ENCODE measurements at places on chromosomes 2 and 18.

GRCh38 chr18:48847807-48848486 lies 102.8 kb downstream of the SMAD7 start:
- no peak for DNase-seq

GRCh38 chr2:38187541-38188011 lies 111.6 kb upstream of the CYP1B1 start:
- DNase-seq, result no peak

GRCh38 chr2:127405255-127405610 lies 13.0 kb upstream of the PROC start:
- DNase-seq, result no peak

GRCh38 chr2:233422649-233423551 lies 68.6 kb downstream of the DGKD start:
- DNase-seq, result no peak

DNA sequence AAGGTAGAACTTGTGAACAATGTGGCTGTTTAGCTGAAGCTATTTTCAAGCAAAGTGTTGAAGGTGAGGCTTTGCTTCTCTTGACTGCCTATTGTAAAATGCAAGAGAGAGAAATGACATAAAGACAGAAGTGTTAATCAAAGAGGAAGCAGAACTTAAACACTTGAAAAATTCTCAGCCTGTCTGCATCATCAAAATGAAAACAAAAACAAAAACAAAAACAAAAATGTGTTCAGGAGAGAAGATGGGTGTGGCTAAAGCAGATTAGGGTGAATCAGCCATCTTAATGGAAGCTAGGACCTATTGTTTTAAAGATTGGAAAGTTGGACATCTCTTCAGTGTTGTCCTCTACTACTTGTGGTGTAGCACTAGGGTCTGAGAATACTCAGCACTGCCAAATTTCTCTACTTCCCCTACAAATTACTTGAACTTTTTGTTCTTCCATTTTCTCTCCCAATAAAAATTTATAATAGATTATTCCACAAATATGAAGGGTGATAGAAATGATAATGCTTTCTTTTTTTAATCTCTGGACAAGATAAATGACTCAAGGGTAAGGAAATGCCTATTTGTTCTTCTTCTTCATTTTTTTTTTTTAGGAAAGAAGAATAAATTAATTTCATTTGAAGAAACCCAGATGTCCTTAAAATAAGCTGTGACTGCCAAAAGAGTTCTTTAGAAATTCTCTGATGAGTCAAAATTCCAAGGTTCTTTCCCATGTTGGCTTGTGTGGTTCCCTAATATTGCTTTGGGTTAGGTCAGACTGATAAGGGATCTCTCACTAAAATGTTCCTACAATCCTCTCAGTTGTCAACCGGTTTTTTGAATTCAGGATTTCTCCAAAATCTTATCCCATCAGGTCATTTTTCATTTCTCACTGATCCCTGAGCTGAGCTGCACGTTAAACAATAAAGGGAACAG lies 571.2 kb upstream of the ZEB2 start:
- DNase-seq, result no peak

DNA sequence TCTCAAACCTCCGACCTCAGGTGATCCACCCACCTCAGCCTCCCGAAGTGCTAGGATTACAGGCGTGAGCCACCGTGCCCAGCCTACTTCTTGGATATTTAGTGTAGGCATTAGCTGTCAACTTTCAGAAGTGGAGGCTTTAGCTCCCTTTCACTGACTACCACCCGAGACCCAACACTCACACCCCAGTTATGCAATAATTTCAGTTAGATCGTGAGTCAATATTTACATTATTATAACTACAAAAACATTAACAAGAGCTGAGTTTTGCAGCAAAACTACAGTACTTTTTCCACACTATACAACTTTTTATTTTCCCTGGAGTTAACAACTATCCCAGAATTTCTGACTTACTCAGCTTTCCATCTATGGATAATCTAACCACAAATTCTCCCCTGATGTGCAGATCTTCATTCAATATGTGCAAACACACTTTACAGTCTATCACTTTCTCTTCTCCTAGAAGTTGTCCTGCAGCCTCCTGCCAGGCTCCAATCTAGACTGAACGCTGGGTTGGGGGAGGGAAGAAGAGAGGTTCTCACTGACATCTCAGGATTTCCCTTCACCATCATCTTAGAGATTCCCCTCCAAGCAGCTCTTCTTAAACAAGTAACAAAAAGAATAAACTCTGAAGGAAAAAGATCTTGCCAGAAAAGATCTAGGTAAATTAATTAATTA lies 10.1 kb downstream of the TBC1D8 start:
- DNase-seq, result no peak

DNA sequence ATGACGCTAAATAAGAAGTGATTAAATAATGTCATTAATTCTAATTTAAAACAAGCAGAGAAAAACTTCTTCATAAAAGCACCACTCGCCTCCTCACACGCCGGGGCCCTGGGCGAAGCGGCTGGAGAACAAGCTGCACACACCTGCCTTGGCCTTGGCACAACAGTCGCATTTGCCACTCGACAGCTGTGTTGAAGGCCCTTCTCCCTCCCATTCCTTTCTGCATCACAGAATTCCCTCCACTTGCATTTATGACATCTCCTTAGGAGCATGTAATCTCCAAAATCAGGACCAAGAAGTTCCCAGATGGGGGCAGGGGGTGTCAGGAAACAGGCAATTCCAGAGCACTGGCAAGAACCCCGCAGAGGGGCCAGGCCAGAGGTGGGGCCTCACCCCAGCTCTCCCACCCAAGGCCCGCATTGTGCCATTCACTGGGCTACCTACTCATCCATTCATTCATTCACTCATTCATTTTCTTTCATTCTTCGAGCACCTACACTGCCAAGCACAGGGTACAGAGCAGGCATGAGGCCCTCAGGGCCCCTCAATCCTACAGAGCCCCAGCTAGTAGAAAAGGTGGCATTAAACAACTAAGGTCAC lies 6.4 kb downstream of the HDAC4 start:
- DNase-seq, result no peak

GRCh38 chr2:113236367-113237159 lies 42.2 kb downstream of the PAX8 start:
- no peak for DNase-seq

- DNase-seq, result no peak
Observed at GRCh38 chr2:111194835-111195621, 74.3 kb downstream of the BCL2L11 start.

DNA sequence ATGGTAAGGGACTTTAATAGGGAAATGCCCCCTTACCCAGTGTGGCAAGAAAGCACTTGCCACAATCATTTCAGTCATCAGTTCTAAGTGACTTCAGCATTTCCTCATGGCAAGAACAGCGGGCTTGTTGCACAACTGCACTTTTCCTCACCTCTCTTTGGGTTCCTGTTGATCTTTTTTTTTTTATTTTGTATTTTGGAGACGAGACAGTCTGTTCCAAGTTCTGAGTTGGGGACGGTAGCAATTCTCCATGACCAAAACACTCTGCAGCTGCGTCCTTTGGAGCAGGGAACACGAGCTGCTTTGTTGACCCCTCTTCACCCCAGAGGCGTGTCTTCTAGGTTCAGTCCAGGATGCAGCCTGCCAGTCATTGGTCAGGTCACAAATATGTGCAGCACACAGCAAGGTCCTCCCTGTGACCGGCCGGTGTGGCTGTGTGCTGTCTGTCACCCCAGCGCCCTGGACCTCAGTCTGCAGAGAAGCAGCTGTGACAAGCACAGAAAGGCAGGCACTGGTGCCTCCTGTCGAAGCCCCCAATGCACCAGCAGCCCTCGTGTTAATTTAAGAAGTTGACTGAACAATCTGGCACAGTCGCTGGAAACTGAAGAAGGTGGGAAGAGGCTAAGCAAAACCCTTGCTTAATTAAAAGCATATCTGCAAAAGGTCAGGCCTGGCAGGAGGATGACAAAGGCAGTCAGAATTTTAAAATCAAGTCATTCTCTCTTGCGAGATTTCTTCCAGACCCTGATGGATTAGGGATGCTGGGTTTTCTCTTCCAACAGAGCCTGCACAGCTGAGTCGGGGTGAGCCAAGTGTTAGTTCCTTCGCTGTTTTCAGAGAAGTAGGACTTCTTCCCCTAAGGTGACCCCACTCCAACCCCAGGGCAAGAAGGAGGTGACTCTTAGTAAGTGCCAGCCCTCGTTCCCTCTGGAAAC lies 96.7 kb upstream of the COPS8 start:
- DNase-seq, result peak; percentile 12

DNA sequence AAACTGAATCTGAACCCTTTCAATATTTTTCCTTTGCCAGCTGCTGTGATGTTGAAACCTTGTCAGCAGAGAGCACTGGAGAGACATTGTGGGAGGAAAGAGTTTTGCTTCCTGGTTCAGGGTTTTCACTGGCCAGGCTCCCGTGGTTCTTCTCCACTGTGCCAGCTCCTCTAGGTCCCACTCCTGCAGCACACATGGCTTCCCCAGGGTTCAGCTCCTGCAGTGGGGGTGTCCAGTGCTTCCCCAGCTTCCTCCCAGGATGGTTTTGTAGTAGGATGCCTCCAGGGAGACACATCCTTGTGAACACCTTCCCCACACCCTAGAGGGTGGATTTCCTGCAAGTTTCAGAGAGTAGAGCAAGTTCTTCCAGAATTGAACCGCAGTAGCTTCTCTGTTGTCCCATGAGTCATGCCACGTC lies 24.0 kb upstream of the SULT1C3 start:
- no peak for DNase-seq

DNA sequence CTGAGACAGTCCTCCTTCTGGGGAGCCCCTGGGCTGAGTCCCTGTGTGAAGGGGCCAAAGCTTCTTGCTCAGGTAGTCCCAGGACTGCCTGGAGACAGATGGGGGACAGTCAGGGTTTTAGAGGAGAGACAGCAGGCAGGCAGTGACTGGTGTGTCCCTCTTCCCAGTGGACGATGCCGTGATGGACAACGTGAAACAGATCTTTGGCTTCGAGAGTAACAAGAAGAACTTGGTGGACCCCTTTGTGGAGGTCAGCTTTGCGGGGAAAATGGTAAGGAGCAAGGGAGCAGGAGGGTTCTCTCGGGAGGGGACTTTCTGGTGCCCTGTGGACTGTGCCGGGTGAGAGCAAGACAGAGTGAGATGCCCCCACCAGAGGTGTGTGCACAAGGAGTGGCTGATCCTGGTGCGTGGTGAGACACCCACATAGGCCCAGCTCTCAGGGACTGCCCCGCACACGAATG lies 74.8 kb downstream of the DYSF start:
- DNase-seq, result no peak

DNA sequence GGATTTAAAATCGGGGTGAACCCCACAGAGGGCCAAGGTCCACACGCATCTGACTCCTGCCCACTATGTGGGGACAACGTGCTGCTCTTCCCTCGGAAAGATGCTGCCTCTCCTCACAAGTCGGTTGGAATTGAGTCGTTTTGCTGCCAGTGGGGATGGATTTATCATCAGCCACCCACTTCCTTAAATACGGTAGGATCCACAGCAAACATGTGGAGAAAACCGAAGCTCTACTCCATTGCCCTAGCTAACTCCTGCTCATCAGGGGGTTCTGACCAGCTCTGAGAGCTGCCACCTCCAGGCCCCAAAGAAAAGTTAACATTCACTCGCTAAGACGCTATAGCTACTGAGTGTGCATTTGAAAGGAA lies 80.9 kb downstream of the CHRNA1 start:
- no peak for DNase-seq

DNA sequence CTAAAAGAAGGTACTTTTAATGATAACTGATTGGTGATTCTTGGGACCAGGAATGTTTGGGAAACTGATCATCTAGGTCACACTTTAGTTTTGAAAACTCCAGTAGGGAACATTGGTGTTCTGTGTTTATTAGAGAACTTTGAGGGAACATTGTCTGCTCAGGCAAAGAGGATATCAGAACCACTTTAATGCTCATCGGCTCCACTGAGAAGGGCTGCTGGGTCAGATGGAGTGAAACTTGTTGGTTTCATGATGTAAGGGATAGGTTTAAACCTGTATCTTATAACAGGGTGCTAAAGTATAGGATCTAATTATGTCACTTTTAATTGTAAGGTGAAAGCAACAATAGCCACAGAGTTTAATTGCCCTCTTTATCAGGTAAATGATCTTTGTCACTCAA lies 14.2 kb upstream of the POLI start:
- DNase-seq, result no peak

- no peak for DNase-seq
Observed at GRCh38 chr18:49922228-49922627, 108.9 kb upstream of the ACAA2 start.

- DNase-seq, result no peak
Observed at GRCh38 chr2:183024339-183025095, 13.7 kb downstream of the NCKAP1 start.

- DNase-seq, result no peak
Observed at GRCh38 chr2:26136451-26136850, 36.4 kb upstream of the GAREM2 start.

- DNase-seq, result no peak
Observed at GRCh38 chr18:677951-678381, 20.5 kb downstream of the TYMS start.

- no peak for DNase-seq
Observed at GRCh38 chr2:515441-516127, 161.6 kb downstream of the TMEM18 start.

GRCh38 chr18:39480494-39481195 lies 1915.0 kb upstream of the CELF4 start:
- no peak for DNase-seq

DNA sequence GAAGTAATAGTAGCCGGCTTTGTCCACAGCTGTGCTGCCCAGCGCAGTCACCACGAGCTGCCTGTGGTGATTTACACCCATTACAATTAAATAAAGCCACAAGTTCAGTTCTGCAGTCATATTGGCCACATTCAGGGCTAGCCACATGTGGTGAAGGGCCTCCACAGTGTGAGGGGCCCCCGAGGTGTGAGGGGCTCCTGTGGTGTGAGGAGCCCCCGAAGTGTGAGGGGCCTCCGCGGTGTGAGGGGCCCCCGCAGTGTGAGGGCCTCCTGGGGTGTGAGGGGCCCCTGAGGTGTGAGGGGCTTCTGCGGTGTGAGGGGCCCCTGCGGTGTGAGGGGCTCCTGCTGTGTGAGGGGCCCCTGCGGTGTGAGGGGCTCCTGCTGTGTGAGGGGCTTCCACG lies 191.2 kb downstream of the CTIF start:
- no peak for DNase-seq

DNA sequence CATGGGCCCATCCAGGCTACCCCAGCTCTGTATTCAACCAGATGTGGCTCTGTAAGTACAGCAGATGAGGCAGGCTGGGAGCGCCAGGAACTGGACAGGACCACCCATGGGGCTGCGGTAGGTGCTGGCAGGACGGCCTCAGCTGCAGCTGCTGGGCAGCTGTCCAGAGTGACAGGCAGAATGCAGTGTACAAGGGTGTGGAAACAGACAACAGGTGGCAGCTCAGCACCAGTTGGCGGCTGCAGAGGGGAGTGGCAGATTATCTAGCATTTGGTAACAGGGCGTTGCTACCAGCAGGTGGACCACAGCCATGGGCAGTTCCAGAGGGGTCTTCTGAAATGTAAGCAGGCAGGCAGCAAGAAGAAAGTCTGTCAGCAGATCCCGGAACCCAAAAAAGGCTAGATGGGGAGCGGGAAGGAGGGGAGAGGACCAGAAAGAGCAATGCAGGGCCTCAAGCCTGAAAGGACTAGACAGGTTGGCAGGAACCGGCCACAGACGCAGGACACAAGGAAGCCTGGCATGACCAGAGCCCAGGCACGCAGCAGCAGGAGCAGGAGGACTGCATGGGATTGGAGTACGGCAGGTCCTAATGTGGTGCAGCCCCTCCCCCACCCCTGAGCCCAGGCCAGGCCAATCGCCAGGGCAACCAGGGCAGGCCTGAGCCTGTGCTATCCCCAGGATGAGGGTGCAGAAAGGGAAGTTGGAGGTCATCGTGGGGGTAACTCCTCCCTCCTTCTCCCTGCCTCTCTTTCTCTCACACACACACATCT lies 24.7 kb downstream of the PKDCC start:
- no peak for DNase-seq

GRCh38 chr2:60998628-60999545 lies 18.6 kb upstream of the PEX13 start:
- DNase-seq, result no peak

- DNase-seq, result no peak
Observed at GRCh38 chr2:234421-234820, 29.4 kb downstream of the SH3YL1 start.

Measured in neural crest cell (in vitro differentiated cells).